WTC11 (cell line): ENCODE measurements at places on chromosomes 11 and 22.

DNA sequence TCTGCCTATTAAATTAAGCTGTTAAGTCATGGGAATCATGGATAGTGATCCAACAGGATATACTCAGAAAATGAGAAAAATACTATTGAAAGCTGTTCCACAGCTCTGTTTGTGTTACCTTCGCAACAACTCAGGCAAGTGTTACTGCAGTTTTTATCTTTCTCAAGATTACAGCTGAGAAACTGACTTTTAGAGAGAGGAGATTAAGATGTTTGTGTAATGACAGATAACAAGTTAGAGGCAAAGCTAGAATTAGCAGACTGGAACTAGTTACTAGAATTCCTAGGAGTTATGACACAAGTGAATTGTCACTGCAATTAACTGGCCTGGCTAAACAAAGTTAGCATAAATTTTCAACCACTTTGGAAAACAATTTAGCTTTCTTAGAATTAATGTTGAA, 1.6 kb downstream of the SLN start:
- H3K27me3 ChIP-seq, result peaks cover 40% of the 10 kb centered on the region
- peaks cover 22% of the 10 kb centered on the region for H3K4me1 ChIP-seq
- DNase-seq, result no peak
- no peaks in the 10 kb centered on the region for H3K36me3 ChIP-seq

GRCh38 chr22:47495110-47495509, 732.7 kb downstream of the TBC1D22A start:
- H3K27me3 ChIP-seq, result peaks cover 3% of the 10 kb centered on the region; the same call in 1 of the 2 replicates
- no peak overlapping the region for H3K27ac ChIP-seq
- H3K4me3 ChIP-seq, result no peak overlapping the region
- H3K4me1 ChIP-seq, result no peaks in the 10 kb centered on the region
- no peak for DNase-seq
- H3K36me3 ChIP-seq, result peaks cover 39% of the 10 kb centered on the region

DNA sequence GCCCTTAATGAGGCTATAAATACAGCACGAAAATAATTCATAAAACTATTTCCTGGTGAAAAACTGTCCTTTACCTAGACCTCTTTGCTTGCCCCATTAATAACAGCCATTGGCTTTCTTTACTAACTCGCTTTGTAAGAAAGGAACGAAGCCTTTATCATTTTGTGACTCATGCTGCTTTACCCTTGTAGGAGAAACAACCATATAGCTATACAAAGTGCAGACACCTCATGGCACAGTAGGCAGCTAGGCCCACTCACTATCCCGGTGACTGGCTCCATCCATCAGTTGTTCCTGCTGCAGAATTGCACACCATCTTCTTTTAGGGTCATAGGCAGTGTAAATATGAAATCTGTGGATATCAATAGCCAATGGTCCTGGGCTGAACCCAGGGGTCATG, 85.8 kb downstream of the LDLRAD3 start:
- H3K27ac ChIP-seq, result no peak overlapping the region
- H3K27me3 ChIP-seq, result no peaks in the 10 kb centered on the region
- H3K4me1 ChIP-seq, result peaks cover 48% of the 10 kb centered on the region
- H3K4me3 ChIP-seq, result no peak overlapping the region
- peaks cover 10% of the 10 kb centered on the region for H3K36me3 ChIP-seq
- no peak for DNase-seq

DNA sequence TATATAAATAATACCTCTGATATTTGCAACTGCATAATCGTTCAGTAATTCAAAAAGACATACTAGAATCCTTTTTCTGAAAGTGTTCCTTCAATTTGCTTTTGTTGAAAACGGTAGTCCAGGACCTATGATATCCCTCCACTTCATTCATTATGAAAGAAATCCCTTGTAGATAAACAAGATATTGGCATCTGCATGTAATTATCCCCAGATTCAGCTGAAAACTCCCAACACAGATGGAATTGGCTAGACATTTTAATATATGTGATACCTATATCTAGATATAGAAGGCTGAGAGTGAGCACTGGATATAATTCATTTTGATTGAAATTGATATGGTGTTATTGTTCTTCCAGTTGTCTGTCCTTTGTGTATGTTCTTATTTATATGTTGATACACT, 109.4 kb downstream of the MSANTD4 start:
- H3K4me3 ChIP-seq, result no peak overlapping the region
- no peak for DNase-seq
- H3K4me1 ChIP-seq, result peaks cover 8% of the 10 kb centered on the region
- H3K27me3 ChIP-seq, result no peaks in the 10 kb centered on the region

- H3K27ac ChIP-seq, result no peak overlapping the region
- peak overlapping the region; percentile 91 for H3K4me3 ChIP-seq
- DNase-seq, result no peak
- H3K4me1 ChIP-seq, result peaks cover 16% of the 10 kb centered on the region
Observed at GRCh38 chr22:36775586-36775963, 344 bp downstream of the IFT27 start.
